Hematopoietic multipotent progenitor cell (in vitro differentiated cells): ENCODE measurements at places on chromosomes 11 and 22.
A peak's percentile ranks its signal among the peaks of the same experiment; 100 is the strongest.

GRCh38 chr11:35261197-35261596 is 122.2 kb downstream of the CD44 start:
- DNase-seq = no peak

DNA sequence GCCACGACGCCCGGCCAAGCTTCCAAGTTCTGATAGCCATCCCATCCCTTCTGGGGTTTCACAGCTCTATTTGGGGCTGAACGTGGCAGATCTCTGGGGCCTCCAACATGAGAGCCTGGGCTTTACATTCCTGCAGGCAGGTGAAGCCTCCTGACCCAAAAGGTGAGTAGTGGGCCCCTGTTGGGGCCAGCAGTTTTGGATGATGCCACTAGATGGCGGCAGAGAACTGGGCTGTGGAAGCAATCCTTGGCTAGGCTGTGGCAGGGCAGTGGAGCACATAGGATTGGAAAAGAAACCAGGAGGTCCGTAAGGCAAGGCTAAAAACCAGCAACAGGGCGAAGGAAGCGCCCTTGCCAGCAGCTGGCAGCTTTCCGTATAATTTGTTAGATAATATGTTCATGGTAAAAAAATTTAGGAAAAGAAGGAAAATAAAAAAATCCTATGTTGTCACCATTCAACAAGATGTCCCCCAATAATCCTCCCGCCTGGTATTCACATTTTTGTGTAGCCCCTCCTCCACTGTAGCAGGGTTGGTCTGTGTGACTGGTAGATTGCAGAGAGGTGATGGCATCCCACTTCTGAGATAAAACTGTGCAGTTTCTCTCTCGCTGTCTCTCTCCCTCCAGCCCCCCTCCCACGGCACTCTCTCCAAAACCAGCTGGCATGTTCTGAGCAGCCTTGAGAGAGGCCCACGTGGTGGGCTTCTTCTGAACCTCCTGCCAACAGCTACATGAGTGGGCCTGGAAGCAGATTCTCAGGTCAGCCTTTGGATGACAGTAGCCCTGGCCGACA is 43.6 kb upstream of the OR4B1 start:
- DNase-seq = peak; percentile 35

DNA sequence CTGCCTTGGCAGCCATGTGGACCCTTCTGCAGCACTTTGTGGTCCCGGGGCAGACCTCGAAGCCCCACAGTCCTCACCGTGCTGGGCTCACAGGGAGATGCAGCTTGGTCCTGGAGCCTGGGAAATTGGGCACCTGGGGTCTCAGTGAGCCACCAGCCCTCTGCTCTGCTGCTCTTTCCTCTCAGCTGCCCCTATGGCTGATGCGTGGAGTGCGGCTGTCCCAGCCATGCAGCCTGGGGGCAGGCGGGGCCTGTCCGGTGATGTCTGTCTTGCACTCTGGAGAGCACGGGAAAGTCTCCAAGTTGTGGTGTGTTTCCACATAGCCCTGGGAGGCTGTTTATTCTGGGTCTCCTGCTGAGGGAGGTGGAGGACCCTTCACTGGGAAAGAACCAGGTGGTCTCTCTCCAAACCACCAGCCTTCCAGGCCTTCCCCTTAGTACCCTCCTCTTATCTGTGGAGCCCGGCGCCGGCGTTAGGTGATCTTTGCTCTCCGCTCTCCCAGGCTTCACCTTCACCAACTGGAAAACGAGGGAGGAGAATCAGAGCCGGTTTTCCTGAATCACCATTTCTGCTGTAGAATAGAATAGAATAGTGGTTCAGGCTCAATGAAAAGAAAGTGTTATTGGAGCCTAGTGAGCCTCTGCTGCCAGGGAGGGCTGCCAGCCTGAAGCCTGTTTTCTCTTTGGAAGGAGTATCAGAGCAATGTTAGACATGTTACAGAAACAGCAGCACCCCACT is 41.2 kb upstream of the GRAMD4 start:
- DNase-seq = no peak

DNA sequence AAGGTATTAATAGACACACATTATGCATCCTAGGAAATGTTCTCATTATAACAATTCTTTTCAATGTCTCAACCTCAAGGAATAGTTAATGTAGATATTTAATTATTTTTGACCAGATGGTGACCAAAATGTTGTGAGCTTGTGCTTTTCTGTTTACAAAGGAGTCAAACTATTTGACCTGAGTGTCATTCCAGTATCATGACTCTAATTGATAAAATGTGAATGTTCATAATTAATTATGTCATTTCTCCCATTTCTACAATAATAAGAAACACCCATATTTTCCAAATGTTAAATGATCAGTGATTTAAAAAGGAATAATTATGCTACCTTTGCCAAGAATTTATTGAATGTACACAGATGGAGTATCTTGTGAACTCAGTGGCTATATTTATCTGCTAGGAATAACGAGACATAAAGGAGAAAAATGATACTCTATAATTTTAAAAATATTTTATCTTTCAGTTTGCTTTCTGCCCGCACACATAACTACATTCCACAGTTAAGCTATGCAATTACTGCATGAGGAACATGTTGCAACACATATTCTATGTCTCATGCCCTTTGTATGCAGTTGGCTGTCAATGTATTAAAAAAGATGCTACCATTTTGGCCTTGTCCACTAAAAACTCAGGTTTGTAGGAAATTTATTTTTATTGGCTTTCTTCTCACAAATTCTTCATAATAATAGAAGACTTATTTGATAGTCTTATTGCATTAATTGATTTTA is 376.7 kb upstream of the CCDC179 start:
- no peak for DNase-seq

DNA sequence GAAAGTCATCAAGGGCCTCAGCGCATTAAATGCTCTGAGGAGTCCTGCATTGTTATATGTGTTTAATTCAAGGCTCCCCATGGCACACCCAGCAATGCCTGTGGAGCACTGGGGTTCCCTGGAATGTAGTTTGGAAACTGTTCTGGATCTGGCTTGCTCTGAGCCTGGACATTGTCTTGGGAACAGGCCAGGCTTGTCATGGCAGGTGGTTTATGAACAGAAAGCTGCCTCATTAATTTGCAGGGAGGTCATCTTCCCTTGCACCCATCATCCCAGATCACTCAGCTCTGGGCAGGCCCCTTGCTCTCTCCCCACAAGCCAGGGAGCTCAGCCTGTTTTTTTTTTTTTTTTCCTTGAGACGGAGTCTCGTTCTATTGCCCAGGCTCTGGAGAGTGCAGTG is 32.9 kb downstream of the RPS6KA4 start:
- no peak for DNase-seq

- DNase-seq = no peak
Measured at GRCh38 chr11:102420547-102420946, 32.0 kb downstream of the TMEM123 start.

DNA sequence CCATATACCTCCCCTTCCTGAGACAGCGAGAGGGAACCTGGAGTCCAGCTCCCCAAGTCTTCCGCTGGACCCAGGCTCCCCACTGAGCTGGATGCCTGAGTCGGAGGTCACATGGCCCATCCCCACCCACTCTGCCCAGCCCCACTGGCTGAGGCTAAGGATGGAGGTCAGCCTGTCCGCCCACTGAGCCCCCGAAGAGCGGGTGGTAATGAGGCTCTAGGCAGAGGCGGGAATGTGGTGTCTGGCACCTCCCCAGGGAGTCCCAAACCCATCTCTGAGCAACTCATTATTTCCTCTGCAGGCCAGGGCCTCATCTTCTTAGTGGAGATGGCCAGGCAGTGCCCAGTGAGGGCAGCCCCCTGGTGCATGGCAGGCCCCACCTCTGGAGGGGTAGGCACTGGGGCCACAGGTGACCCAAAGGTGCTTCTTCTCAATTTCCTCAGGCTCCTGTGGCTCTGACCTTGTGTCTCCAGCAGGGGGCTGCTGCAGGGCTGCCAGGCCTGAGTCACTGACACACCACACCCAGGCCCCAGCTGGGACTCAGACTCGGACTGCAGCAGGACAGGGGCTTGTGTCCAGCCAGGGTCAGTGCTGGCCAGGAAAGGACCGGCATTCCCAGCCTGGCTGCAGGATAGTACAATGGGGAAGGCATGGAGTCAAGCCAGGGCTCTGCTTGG is 10.2 kb upstream of the PDE2A start:
- DNase-seq = peak; percentile 36

GRCh38 chr22:38273135-38273826 is 471 bp upstream of the TMEM184B start:
- DNase-seq = no peak

DNA sequence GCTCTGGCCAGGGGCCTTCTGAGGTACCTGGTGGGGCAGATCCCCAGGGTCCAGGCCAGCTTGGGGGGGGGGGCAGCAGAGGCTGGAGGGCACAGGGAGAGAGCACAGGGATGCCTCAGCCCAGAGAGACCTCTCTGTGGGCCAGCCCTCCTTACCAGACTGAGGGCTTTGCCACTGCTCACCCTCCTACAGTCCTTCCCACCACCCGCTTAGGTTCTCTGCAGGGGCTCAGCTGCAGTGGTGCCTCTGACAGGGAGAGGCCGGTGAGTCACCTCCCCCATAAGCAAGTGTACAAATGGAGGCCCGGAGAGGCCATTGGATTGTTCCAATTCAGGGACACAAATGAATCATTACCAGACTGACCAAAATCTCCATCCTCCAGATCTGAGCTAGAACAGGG is 68.1 kb upstream of the LMO1 start:
- DNase-seq = peak; percentile 6

DNA sequence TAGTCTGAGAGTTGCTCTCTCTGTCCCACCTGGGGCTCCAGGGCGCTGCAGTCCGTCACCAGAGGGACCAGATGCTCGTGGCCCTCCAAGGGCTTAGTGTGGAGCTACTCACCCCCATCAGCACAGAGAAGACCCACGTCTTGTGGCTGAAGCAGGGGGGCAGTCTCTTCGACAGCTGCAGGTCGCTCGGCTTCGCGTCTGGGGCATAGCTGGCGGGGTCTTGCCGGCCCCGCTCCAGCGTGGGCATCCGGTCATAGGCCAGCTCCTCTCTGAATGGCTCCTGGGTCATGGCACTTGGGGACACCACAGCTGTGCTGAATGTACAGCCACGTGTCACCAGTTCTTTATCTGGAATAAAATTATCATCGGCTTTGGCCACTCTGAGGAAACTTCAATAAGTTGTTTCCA is 608 bp downstream of the MLC1 start:
- DNase-seq = peak; percentile 32

GRCh38 chr11:107928767-107929507 is 689 bp downstream of the RAB39A start:
- no peak for DNase-seq

DNA sequence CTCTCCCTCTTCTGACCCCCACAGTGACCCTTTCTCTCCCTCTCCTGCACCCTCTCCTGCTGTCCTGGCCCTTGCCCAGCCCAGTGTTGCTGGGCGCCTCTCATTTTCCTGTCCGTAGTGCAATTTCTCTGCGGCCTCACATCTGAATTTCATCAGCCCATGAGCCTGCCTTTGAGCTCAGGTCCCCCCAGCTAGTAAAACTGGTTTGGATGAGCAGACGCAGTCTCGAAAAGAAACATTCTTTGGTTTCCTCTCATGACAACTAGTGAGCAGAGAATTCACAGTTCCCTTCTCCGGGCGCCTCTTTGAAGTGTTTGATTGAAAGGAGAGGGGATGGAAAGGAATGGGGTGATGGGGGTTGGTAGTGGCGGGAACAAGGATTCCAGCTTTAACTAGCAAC is 126.0 kb upstream of the CADM1 start:
- no peak for DNase-seq

DNA sequence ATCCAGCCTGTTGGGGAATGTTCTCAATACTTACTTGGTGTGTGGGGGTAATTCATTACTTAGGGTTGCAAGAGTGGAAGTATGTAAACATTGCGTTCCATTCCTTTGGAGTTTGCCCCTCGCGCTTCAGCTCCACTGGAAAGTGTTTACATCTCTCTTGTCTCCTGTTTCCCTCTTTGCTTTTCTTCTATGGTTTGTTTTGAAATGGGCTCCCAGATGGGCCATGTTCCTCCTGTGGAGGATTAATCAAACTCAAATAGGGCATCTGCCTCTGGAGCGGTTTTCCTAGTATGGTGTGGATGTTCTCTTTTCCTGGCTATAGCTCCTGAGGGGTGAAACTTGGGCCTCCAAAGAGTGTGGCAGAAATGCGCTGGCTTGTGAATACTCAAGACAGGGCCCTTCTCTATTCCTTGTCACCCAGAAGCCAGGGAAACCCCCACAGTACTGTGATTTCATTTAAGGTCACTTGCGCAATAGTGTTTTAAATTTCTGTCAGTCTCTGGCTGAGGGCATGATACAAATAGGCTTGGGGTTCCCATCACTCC is 51.9 kb downstream of the CD44 start:
- no peak for DNase-seq

DNA sequence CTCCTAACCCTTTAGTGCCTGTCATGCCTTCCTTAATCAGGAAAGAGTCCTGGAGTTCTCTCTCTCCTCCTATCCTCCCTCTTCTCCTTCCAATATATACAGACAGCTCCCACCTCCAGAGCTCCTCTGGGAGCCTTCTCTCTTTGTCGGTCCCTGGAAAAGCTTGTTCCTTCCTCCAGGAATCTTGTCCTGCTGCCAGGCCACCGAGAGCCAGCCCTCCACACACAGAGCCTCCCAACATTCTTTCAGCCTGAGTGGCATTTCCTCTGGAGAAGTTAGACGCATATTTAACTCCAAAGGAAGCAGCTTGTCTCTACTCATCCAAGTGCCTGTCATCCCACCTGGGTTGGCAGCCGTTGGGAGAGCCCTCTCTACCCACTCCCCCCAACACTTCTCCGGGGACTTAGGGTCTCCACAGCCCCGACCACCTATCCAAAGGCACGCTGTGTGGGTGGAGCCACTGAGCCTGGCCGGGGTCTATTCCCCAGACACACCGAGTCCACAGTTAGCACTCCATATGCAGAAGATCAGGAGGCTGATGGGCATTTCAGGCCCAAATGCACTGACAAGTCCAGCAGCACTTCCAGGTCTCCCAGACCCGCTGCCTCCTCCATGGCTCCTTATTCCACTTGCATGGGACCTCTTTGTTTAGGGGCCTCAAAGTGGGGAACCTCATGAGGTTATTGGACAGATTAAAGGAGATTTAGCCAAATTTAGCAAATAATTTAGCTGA is 31.1 kb downstream of the DKK3 start:
- DNase-seq = no peak

- DNase-seq = no peak
Measured at GRCh38 chr22:19543970-19544708, 19.9 kb upstream of the CLDN5 start.

- no peak for DNase-seq
Measured at GRCh38 chr11:3170044-3170755, 5.1 kb upstream of the OSBPL5 start.
